ENCODE measurements at places on chromosomes 11 and 22. TPM values are rescaled to one million over a fixed set of nuclear protein-coding genes. Genes with fewer than 3 reads are reported as not detected.
A peak's percentile ranks its signal among the peaks of the same experiment; 100 is the strongest.

GRCh38 chr11:109320595-109320994, 101.4 kb upstream of the C11orf87 start:
- H3K27ac ChIP-seq, result no peak overlapping the region
- H3K4me3 ChIP-seq, result no peak overlapping the region
- H3K27me3 ChIP-seq, result no peaks in the 10 kb centered on the region
- H3K36me3 ChIP-seq, result no peaks in the 10 kb centered on the region

DNA sequence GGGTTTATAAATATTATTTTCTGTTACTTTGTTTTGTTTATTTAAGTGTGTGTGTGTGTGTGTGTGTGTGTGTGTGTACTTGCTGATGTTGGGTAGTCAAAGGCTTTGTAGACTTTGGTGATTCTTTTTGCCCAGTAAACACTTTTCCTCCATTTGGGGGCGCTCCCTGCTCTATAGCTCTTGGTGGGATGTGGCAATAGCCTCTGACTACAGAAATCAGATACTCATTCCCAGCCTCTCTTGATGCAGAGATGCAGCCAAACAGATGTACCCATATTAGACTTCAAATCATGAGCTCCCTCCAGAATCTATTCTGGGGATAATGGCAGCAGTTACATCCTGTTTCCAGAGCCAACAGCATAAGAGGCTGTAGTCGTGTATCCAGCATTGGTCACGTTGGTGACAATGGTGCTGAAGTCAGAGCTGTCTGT, 33.4 kb upstream of the APOL5 start:
- peaks cover 11% of the 10 kb centered on the region for H3K4me1 ChIP-seq
- H3K4me3 ChIP-seq, result no peak overlapping the region
- peaks cover 6% of the 10 kb centered on the region for H3K36me3 ChIP-seq
- H3K27me3 ChIP-seq, result no peaks in the 10 kb centered on the region
- no peak for DNase-seq
- no peak overlapping the region for H3K27ac ChIP-seq

GRCh38 chr11:88188251-88188931, 13.1 kb upstream of the RAB38 start:
- H3K4me1 ChIP-seq, result no peaks in the 10 kb centered on the region
- no peak overlapping the region for H3K27ac ChIP-seq
- H3K4me3 ChIP-seq, result no peak overlapping the region
- no peaks in the 10 kb centered on the region for H3K36me3 ChIP-seq
- DNase-seq, result no peak

GRCh38 chr11:59173964-59174663, 2.2 kb downstream of the DTX4 start:
- peaks cover 10% of the 10 kb centered on the region for H3K27me3 ChIP-seq
- H3K4me3 ChIP-seq, result no peak overlapping the region
- no peaks in the 10 kb centered on the region for H3K36me3 ChIP-seq
- H3K27ac ChIP-seq, result no peak overlapping the region

GRCh38 chr11:133500936-133501335, 31.4 kb downstream of the OPCML start:
- no peaks in the 10 kb centered on the region for H3K36me3 ChIP-seq
- DNase-seq, result no peak
- no peaks in the 10 kb centered on the region for H3K4me1 ChIP-seq
- no peak overlapping the region for H3K27ac ChIP-seq

- no peak for DNase-seq
- no peak overlapping the region for H3K4me3 ChIP-seq
- peaks cover 16% of the 10 kb centered on the region for H3K27me3 ChIP-seq
Observed at GRCh38 chr11:76215941-76216340, 9.6 kb upstream of the WNT11 start.

DNA sequence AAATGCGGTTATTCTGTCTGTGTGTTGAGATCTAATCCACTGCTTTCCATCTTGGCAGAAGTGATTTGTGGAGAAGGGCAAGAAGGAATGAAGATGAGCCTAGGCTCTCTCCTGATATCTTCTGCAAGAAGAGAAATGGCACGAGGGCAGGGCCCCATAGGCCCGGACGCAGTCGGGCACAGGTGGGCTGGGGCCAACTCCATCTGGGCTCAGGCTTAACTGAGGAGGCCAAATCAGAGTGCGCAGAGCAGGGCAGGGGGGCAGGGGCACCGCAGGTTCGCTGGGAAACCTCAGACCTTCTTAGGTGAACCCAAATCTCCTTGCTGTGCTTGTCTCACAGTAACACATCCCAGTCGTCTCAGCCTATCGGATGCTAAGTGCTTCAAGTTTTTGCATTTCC, 32.8 kb upstream of the BID start:
- no peak overlapping the region for H3K27ac ChIP-seq
- no peaks in the 10 kb centered on the region for H3K4me1 ChIP-seq
- H3K36me3 ChIP-seq, result peaks cover 17% of the 10 kb centered on the region
- DNase-seq, result no peak
- H3K27me3 ChIP-seq, result no peaks in the 10 kb centered on the region

DNA sequence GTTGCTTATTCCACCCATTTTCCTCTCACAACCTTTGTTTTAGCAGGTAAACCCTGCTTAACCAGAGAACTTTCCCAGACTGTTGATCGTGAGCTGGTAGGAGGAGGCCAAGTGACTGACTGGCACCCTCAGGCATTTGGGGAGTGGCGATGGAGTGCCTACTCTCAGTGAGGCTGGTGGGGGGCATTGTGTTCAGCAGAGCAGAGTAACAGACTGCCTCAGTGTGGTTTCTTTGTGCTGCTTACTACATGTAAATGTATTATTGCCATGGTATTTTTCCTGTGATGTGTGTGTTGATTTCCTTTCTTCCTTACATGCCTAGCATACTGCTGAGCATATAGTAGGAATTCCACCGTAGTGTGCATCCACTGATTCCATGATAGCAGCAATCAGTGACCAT, 2.6 kb downstream of the MARK2 start:
- H3K36me3 ChIP-seq, result peaks cover 12% of the 10 kb centered on the region
- no peaks in the 10 kb centered on the region for H3K27me3 ChIP-seq
- no peak for DNase-seq
- H3K27ac ChIP-seq, result no peak overlapping the region
- H3K4me1 ChIP-seq, result peaks cover 63% of the 10 kb centered on the region
- peak overlapping the region; percentile 89 for H3K4me3 ChIP-seq

GRCh38 chr22:49561338-49561737, 266.3 kb downstream of the BRD1 start:
- DNase-seq, result no peak
- peaks cover 17% of the 10 kb centered on the region for H3K36me3 ChIP-seq
- H3K27ac ChIP-seq, result no peak overlapping the region
- no peaks in the 10 kb centered on the region for H3K4me1 ChIP-seq

- no peak for DNase-seq
- H3K27me3 ChIP-seq, result no peaks in the 10 kb centered on the region
- peak overlapping the region; percentile 99 for H3K27ac ChIP-seq
- no peaks in the 10 kb centered on the region for H3K36me3 ChIP-seq
- H3K4me3 ChIP-seq, result peak overlapping the region; percentile 99
Observed at GRCh38 chr11:75561426-75562047, 516 bp upstream of the SERPINH1 start.

DNA sequence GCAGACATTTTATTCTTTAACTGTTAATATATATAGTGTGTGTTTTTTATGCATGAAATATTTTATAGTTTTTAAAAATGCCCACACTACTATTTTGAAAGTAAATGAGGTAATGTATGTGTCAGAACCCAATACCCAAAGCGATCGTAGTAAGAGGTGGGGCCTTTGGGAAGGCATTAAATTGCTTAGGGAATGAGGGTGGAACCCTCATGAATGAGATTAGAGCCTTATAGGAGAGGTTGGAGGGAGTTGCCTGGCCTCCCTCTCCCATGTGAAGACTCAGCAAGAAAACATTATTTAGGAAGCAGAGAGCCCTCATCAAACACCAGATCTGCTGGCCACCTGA, 11.1 kb downstream of the KLHL35 start:
- H3K27me3 ChIP-seq, result no peaks in the 10 kb centered on the region
- H3K36me3 ChIP-seq, result peaks cover 1% of the 10 kb centered on the region
- no peak for DNase-seq
- H3K27ac ChIP-seq, result no peak overlapping the region
- H3K4me3 ChIP-seq, result no peak overlapping the region
- peaks cover 3% of the 10 kb centered on the region for H3K4me1 ChIP-seq

DNA sequence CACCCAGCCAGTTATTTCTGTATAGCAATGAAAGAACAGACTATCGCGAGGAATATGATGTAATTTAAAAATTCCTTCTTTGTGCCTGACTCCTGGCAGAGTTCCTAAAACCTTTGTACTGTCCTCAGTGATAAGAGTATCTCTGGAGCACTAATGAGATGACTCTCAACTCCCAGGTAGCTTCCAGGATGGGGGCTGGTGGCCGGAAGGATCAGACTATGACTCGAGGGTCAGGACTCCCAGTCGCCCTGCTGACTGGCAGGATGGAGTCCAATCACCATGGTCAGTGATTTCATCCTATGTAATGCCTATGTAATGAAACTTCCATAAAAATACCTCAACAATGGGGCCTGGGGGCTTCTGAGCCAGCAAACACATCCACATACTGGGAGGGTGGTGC, 135.1 kb downstream of the SHANK2 start:
- no peak overlapping the region for H3K27ac ChIP-seq
- H3K27me3 ChIP-seq, result peaks cover 23% of the 10 kb centered on the region
- no peak overlapping the region for H3K4me3 ChIP-seq
- H3K4me1 ChIP-seq, result no peaks in the 10 kb centered on the region

DNA sequence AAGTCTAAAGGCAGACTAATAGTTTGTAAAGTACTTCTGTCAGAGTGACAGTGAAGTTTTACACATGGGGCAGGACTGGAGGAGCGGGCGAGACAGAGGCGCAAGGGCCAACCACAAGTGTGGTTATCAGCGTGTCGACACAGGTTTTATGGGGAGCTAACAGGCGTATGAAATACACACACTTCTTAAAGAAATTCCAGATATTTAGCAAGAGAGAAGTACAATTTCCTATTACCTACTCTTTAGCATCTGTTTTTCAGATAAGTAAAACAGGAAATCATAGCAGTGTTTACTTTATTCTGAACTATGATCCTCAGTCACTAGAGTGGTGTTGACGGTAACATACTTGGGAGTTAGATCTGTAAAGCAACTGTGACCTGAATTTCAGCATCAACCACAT, 22.5 kb downstream of the VSIG10L2 start:
- no peak for DNase-seq
- H3K27ac ChIP-seq, result no peak overlapping the region
- H3K4me3 ChIP-seq, result no peak overlapping the region
- H3K4me1 ChIP-seq, result no peaks in the 10 kb centered on the region

GRCh38 chr11:119509969-119510401, 87.0 kb upstream of the THY1 start:
- H3K27me3 ChIP-seq, result peaks cover 12% of the 10 kb centered on the region
- H3K4me3 ChIP-seq, result no peak overlapping the region
- no peaks in the 10 kb centered on the region for H3K36me3 ChIP-seq
- H3K27ac ChIP-seq, result no peak overlapping the region
- H3K4me1 ChIP-seq, result peaks cover 14% of the 10 kb centered on the region
- peak; percentile 61 for DNase-seq

DNA sequence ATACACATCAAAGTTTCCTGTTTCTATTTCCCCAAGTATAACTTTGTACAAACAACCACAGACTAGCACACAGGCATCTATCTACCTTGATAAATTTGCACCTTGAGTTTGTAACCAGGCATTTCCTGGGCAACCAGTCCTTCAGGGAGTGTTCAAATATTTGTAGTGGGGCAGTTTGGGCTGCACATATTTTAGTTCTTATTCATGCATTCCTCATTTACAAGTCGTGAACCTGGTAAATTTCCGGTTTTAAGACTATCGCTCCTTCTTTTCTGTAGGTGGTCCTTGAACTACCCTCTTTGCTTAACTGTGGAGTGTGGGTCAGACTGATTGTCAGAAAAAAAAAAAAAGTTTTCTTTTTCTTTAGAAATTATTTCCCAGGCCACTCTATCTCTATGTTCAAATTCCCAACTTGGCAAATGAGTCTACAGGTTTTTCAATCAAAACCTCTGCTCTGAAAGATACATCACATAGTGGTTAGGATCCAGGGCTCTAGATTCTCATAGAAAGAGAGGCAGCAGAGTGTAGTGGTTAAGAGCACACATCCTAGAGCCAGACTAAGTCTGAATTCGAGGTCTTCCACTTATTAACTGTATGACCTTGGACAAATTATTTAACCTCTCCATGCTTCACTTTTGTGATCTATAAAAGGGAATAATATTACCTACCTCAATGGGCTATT, 201.5 kb downstream of the SOX6 start:
- DNase-seq, result no peak
- H3K4me3 ChIP-seq, result no peak overlapping the region
- H3K27ac ChIP-seq, result no peak overlapping the region
- H3K27me3 ChIP-seq, result no peaks in the 10 kb centered on the region

DNA sequence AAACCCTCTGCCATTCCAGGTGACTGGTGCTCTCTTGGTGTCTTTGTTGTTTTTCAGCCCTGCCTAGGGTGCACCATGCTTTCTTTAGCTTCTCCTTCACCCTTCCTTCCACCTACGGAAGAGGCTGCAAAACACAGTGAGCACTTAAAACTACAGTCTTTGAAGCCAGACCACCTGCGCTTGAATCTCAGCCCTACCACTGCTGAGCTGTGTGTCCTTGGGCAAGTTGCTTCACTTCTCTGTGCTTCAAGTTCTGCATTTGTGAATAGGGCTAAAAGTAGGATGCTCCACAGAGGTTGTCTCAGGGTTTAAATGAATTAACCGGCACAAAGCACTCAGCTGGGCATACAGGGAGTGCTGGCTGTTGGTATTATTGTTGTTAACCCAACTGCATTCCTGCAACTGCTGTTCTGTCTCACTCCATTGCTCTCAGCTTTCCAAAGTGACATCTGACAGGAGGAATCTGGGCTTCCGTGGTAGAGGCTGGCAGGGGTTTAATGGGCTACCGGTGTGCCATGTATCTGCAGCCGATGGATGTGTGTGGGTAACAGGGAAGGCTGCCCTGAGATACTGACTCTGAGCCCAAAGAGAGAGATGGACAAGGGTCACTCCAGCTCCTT, 139.3 kb downstream of the FBXO7 start:
- H3K27ac ChIP-seq, result no peak overlapping the region
- H3K27me3 ChIP-seq, result peaks cover 9% of the 10 kb centered on the region
- H3K4me3 ChIP-seq, result no peak overlapping the region
- H3K4me1 ChIP-seq, result no peaks in the 10 kb centered on the region
- no peaks in the 10 kb centered on the region for H3K36me3 ChIP-seq

DLG2 gene
- 2.1 TPM for total RNA-seq

EIF3D gene
- total RNA-seq, result 314 TPM

P2RY2 gene
- total RNA-seq, result not detected

CCDC86 gene
- total RNA-seq, result 42.1 TPM

ABCG4 gene
- total RNA-seq, result not detected

FZD4 gene
- 0.36 TPM for total RNA-seq

MFRP gene
- not detected for total RNA-seq
